ENCODE measurements at places on chromosomes 7 and 10.
A peak's percentile ranks its signal among the peaks of the same experiment; 100 is the strongest.

GRCh38 chr7:65980478-65981250 is 1.3 kb downstream of the GUSB start:
- no peak for DNase-seq

DNA sequence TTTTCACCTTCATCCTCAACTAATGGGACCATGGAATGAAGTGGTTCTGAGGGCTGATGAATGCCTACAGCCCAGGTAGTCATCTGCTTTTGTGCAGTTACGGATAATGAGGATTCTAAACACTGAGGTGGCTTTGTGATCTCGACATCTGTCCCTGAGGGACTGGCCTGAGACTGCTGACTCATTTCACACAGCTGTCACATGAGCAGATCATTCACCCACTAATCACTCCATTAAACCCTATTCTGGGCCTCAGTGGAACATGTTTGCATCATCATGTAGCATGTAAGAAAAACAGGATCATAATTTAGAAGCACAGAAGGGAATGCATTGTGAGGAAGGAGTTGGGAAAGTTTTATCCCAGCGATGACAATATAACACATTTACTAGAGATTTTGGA is 79.4 kb upstream of the FEZF1 start:
- DNase-seq, result no peak

GRCh38 chr10:129914153-129914855 is 49.8 kb downstream of the EBF3 start:
- DNase-seq, result no peak

- DNase-seq, result no peak
Observed at GRCh38 chr7:55523366-55523765, 48.9 kb downstream of the VOPP1 start.

DNA sequence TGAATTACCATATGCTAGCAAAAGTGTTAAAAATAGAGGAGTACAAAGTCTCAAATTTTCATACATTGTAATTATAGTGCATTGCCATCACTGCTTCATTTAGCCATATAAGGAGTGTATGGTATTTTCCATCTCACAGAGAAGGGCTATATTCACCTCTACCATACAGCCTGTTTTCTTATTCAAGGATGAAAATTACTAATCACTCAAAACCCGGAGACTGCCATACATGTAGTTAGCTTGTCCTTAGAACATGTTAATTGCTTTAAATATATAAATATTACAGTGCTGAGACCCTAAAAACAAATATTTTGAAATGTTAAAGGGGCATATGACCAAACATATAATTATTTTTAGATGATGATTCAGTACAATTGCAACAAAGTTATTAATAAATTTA is 49.4 kb downstream of the CPEB3 start:
- no peak for DNase-seq

DNA sequence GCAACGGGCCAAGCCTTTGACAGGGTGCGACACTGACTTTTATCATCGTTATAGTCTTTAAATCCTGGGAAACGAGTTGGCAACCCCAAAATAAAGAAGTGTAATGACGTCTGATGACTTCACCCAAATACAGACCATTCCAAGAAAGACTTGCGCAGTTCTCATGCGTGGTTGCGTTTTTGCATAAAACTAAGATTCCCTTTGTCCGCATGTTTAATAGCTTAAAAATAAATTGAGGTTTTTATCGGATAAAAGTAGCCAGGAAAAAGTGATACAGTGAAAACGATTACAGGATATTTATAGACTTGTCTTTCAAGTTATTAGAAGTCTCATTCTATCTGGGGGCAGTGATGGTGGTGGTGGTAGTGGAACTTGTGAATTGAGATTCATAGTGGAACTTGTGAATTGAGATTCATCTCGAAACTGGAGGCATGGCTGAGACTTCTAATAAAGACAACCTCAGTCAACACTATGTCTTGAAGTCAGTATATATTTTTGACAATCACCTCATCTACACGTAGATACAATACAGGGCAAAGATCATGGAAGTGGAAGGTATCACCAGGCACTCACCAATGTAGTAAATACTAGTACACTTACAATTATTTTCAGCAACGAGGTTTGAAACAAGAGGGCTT is 1.2 kb upstream of the NAMPT start:
- peak; percentile 14 for DNase-seq

- DNase-seq, result no peak
Observed at GRCh38 chr10:71483885-71484751, 87.4 kb downstream of the CDH23 start.

GRCh38 chr7:156819733-156820295 is 73.2 kb downstream of the LMBR1 start:
- no peak for DNase-seq

DNA sequence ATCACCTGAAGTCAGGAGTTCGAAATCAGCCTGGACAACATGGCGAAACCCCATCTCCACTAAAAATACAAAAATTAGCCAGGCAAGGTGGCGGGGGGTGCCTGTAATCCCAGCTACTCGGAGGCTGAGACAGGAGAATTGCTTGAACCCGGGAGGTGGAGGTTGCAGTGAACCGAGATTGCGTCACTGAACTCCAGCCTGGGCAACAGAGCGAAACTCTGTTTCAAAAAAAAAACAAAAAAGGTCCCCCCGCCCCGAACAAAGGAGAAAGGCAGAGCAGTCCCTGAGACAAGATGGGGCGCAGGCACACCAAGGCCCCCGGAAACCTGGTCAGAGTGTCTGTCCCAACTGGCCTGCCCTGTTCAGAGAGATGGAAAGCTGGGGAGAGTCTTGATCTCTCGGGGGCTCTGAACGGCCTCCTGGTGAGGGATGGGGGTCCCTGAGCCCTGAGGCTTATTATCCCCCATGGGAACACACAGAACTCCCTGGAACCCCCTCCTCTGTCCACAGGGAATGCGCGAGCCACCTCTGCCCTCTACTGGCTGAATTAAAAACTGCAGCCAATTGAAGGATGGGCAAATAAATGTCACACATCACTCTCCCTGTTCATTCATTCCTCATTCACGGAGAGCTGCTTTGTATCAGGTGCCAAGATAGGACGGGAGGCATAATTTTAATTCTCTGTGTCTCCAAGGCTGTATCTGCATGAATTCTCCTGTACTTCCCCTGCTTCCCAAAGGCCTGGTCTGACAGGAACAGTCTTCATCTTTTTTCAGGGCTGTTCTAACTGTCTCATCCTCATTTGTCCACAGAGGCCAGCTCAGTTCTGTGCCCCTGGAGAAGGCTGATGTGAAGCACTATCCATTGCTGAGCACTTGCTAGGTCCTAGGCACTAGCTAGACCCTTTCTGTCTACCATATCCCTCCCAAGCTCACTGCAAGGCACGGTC is 28.9 kb downstream of the MAT1A start:
- peak; percentile 11 for DNase-seq

DNA sequence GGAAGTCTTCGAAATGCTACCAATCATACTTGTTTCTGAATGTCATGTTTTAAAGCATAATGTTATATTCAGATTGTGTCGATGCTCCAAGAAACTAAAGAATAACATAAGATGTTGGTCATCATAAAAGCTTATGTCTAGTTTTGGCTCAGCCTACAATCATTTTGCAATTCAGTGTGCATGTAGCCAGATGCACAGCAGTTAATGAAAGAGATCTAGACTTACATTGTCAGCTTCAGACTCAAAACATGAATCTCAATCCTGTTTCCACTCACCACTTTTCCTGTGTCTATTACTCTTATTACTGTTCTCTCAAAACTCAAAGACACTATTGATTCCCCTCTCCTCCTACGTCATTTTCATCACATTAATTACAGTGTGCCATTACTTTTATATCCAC is 21.4 kb downstream of the TMEM196 start:
- DNase-seq, result no peak

DNA sequence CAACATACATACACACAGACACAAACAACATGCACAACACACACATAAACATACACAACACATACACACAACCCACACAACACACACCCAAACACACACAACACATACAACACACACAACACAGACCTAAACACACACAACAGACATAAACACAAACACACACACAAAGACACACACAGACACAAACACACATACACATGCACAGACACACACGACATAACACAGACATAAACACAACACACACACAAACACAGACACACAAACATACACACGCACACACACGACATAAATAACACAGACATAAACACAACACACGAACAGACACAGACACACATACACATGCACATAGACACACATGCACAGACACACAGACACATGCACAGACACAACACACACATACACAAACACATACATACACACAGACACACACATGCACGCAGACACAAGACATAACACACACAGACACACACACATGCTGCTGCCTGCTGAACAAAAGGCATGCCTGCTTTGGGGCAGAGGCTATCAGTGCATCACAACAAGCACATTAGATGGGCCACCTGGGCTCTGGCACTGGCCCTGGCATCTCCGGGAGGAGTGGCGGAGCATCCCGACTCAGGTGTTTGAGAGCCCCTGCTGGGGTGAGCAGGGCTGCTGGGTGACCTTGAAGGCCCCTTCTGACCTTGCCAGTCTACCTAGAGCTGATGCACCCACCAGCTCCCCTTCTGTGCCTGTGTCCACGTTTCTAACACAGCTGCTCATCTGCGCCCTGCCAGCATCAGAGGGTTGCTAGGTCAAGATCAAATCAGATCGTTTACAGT is 5.3 kb downstream of the LRCH4 start:
- DNase-seq, result no peak

DNA sequence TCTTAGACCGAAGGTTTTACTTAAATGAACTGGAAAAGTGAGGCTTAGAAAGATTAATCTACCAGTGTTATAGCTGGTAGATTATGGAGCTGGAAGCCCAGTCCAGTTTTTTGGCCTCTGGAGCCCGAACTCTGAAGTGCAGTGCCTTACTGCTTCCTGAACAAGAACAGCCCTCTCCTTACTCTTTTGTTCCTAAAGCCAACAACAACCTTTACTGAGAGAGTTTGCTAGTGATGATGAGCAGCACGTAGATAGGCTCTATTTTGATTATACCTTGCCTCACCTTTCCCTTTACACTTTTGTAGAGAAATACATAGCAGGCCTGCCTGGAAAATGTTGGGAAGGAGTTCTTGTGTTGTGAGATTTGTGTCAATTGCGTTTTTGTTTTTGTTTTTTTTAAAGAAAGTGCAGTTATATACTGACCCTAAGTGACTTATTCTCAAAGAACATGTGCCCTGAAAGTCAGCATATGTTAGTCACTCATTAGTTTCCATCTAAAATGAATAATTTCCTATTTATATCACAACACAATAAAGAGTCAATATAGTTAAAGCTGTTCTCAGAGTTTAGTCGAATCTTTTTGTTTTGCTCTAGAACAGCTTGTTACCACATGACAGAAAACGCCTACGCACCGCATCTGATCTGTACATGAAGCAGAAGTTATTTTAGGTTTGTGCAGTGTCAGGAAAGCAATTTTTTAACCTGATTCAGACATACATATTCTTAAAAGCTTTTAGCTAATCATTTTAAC is 33.0 kb downstream of the PLEKHA1 start:
- peak; percentile 52 for DNase-seq

DNA sequence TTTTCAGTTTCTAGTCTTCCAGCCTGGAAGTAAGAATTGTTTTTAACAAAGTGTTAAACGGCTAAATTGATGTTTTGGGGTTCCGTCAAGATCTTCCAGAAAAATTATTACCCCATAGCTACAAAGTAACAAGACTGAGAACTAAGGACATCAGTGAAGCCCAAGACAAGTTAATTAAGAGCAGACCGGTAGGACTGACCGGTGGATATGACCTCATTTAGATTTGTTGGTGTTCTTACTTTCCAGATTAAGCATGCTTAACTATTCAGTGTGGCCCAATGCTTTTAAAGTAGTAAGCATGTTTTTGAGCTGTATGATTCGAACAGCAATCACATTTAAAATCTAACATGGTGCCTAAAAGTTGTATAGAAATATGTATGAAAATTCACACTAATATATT is 73.1 kb upstream of the RPA3 start:
- no peak for DNase-seq

DNA sequence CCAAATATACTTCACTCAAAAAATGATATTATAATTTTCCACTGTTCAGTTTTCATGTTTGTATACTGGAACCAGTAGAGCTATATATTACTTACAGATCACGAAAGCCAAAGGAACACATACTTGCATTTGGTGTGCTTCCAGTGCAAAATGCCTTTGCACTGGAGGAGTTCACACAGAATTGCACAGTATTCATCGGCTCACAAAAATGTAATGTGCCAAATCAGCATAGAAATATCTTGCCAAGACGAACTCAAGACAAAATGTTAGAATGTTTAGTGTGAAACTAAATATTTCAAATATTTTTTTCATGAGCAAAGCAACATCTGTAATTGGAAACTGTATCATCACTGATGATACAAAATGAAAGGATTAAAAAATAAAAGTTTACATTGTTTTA is 646.2 kb upstream of the SEMA3D start:
- no peak for DNase-seq

DNA sequence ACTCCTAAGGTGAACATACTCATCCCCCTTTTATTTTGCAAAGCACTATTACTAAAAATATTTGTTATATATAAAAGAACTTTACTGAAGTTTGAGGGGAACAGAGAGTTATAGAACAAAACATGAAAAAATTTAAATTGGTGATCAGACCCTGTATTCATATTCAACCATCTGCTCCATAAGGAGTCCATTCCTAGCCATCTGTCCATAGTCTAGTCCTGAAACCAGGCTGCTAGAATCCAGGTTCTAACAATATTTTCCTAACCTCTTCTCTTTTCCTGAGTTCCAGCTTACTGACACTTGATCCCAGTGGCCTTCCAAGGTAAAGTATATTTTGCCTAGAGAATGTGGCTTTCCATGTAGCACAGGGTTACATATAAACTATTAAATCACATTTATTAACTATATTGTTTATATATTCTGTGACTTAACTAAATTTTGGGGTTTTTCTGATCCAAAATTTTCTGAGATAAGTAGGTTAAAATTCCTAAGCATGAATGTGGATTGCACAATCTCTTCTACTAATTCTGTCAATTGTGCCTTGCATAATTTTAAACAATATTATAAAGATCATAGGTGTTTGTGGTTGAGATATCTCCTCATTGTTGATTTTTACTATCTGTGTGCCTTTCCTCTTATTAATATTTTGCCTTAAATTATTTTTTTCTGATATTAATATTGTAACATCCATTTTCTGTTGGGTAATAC is 137.6 kb upstream of the MAGI2 start:
- DNase-seq, result no peak

DNA sequence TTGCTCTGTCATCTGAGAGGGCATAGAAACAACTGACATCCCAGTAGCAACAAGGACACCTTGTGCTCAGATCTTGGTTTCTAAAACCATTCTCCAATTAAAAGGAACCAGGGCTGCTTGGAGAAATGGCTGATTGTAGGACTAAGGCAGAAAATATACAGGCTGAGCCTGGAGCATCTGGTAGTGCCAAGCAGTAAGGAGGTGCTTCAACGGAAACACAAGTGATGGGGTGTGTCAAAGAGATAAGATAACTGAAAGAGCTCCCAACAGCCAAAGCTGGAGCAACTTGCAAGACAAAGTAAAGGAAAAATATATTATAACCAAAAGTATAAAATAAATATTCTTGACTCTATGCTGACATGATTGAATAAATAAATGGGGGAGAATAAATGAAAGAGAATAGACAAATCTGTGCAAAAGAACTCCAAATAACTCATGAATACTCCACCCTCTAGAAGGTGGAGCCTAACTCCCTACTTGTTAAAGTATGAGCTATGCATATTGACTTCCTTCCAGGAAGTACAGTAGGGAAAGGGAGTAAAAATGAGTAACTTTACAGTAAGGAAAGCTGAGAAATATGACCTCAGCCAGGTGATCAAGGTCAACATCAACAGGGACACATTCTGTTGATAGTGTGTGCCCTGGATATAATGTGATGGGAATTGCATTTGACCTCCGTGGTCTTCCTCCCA is 162.4 kb downstream of the NOC3L start:
- no peak for DNase-seq
